AG20443 (cell line): ENCODE measurements at places on chromosomes 2 and 18.

DNA sequence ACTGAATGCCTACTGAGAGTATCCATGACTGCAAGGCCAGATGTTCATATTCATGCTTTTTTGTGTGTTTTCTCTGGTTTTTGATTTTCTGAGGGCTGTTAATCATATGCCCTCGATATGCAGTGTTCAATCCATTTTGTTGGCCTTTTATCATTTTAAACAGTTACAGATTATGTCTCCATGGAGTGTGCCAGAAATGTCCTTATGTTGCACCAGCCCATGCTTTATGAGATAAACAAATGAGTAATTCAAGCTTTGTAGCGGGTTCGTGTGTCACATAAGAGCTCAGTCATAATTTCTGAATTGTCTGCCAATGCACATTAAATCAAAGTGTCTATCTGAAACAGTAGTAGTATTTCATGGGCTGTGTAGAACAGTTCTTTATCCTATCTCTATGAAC lies 583.0 kb downstream of the THSD7B start:
- no peak for DNase-seq

DNA sequence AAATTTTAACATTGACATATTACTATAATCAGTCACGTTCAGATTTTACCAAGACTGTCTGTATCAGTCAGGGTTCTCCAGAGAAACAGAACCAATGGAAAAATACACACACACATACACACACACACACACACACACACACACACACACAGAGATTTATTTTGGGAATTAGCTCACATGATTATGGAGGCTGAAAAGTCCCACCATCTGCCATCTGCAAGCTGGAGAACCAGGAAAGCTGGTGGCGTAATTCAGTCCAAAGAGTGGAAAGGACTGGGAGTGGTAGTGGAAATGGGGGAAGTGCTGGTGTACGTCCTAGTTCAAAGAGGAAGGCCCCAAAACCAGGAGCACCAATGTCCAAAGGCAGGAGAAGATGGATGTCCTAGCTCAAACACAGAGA lies 166.4 kb downstream of the AKAIN1 start:
- no peak for DNase-seq

- no peak for DNase-seq
Measured at GRCh38 chr2:168584911-168585310, 128.8 kb downstream of the CERS6 start.

GRCh38 chr2:215499331-215499730 lies 63.5 kb upstream of the FN1 start:
- DNase-seq: peak; percentile 32

GRCh38 chr2:100939445-100939844 lies 62.6 kb upstream of the RPL31 start:
- no peak for DNase-seq

- DNase-seq: no peak
Measured at GRCh38 chr2:29763371-29763770, 158.0 kb downstream of the ALK start.

DNA sequence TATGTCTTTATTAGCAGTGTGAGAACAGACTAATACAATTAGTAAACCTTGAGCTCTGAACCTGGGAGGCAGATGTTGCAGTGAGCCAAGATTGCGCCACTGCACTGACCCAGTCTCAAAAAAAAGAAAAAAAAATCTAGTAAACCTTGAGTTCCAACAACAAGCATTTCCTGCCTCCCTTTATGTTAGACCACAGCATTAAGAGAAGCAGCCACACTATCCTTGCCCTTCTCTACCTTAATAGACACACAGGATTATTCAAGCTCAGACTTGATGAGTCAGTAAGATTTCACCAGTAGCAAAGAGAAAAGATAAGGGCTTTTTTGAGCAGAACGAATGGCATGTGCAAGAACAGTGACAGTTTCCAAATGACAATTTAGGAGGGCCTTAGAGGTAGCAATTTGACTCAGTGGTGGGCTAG lies 18.0 kb upstream of the GLS start:
- DNase-seq: no peak

DNA sequence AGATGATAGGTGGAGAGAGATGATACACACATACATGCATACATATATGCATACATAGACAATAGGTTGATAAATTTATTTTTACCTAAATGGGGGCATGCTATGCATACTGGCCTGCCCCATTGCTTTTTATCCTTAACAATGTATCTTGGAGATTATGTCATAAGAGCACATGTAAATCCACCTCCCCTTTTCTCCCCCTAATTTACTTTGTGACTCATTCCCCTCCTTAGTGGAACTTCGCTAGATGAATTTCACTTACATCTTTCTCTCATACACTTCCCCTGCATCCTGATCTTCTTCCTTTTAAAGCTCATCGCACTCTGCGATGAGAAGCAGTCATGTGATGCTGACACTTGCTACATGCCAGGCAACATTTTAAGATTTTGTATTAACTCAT lies 223.6 kb downstream of the C1D start:
- DNase-seq: no peak

DNA sequence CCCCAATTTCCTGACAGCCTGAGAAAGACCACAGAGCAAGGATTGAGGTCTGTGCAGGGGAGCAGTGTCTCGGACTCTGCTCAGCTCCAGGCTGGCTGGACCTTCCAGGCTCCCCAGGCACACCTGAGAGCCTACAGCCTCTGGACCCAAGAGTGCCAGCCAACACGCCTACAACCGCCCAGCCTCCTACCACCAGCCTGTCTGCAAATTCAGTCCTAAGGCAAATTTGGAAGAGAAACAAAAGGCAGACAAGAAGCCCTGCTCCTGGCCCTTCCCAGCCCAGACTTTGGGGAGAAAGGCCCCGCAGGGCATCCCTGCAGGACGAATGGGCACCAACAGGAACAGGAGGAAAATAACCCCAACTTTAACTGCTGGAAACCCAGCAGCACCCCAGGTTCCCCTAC lies 1.9 kb downstream of the HS6ST1 start:
- peak; percentile 8 for DNase-seq

- peak; percentile 18 for DNase-seq
Measured at GRCh38 chr2:177273408-177273807, 8.9 kb upstream of the NFE2L2 start.

GRCh38 chr18:70207181-70207580 lies 1.7 kb upstream of the RTTN start:
- no peak for DNase-seq

DNA sequence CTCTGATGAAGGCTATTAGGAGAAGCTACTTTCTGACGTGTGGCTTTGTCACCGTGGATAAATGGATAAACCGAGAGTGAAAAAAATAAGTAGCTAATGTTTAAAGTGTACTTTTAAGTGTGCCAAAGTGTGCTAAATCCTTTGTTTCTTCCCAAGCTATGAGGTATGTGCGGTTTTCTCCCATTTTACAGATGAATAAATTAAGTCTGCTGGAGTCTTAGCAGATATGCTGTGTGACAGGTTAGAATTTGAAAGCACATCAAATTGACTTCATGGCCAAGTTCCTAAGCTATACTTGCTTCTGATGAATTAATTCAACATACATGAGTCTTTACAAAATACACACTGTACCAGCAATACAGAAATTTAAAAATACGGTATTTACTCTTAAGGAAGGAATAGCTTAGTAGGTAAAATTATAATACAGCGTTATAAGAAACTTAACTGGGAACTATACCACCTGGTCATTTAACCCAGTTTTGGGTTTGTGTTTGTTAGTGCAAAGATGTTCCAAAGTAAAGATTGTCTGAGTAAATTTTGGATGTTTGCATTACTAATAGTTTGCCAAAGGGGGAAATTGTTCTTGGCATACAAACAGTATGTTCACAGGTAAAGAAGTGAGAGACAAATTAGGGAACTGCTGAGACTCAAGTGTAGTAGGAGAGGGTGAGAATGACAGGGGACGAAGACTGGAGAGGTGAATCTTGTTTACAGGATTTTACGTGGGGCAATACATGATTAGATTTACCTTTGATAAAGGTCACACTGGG lies 1.4 kb downstream of the AGPS start:
- DNase-seq: no peak

DNA sequence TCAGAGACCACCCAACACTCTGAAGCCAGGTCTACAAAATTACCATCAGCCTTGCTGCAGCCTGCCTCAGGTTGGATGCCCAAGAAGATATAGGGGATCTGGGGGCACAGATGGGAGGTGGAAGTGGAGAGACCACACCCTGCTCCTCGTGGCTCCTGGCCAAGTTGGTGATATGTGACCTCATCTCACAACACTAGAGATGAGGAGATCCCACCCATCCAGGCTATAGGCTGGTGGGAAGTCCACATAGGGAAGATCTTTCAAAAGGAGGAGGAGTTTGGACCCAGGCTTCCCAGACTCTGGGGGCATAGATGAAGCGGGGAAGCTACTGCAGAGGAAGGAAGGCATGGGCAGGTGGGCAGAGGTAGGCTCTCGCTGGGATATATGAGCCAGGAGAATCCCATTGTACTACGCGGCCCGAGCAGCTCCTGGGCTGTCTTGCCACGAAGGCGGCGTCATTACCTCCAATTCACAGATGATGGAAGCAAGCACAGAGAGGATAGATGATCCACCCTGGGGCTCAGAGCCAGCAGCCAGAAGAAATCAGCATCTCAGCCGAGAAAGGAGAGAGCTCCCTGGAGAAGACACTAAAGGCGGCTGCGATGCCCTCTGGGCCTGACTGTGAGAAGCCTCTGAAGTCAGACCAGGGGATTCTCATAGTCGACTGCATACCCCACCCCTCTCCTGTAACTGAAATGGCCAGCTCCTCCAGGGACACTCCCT lies 96.0 kb downstream of the RHOB start:
- DNase-seq: no peak

GRCh38 chr2:37886745-37887144 lies 38.3 kb upstream of the RMDN2 start:
- peak; percentile 90 for DNase-seq

DNA sequence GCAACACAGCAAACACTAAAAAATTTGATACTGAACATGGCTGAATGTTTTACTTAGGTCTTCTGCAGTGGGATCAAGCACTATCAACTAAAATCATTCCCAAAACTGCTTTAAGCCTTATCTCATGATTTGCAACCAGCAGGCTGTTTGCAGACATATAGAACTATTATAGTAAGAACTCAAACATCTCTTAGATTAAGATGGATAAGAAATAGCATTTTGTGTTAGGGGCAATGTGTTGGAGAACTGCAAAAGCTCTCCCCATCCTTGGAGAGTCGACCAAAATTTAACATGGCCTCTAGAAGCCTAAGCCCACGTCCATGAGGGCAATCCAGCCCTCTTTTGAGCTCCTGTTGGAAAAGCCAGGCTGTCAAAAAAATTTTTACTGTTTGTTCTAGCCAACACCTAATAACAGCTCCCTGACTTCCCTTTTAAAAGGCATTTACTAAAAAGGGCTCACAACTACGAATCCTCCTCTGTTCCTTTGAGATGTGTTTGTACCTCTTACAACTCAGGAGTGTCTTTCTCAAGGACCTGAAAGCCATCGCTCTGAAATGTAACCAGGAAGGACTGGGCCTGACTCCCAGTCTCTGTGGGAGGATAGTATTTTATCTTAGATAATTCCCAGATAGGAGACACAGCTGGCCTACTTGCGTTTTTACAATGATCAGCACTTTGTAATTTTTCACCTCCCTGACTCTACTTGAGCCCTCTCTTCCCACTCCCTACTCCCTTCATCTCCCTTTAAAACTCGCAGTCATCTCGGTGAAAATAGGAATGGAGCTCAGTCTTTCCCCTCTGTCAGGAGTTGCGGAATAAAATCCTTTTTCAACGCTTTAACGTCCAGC lies 1.4 kb downstream of the KRCC1 start:
- DNase-seq: no peak

GRCh38 chr2:221994926-221995325 lies 303.9 kb downstream of the PAX3 start:
- DNase-seq: no peak

GRCh38 chr2:128625421-128625820 lies 306.8 kb upstream of the HS6ST1 start:
- DNase-seq: no peak

DNA sequence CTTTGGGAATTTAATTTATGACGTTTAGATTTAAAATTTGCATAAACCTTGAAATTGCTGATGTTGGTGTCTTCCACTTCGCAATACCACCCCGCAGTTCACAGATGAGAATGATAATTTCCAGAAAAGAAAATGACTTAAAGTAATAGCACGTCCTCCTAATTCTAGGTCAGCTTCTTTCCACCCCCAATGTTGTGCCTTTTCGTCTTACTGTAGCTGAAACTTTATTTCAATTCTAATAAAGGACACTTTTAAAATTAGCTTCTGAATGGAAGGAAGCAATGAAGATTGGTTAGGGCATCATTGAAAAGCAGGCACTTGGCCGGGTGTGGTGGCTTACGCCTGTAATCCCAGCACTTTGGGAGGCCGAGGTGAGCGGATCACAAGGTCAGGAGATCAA lies 107.4 kb downstream of the MYCN start:
- no peak for DNase-seq

- peak; percentile 81 for DNase-seq
Measured at GRCh38 chr2:48519593-48519992, 10.4 kb upstream of the STON1 start.

DNA sequence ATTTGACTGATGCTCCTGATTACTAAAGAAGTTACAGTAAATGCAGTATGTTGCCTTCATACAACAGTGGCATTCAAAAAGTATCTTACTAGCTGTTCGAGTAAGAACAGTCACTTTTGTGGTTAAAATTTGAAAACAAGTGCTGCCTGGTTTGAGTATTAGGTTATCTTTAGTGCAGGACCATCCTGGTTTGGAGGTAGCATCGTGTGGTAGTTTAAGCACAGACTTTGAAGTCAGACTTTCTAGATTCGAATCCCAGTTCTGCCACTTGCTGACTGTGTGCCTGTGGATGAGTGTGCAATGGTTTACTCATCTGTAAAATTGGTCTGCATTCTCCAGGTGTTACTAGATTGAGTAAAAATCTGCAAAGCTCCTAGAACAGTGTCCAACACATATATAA lies 96.8 kb downstream of the SGPP2 start:
- no peak for DNase-seq

- peak; percentile 91 for DNase-seq
Measured at GRCh38 chr2:73293534-73294171, at the start of gene EGR4. Gene EGR4 (minus strand): TSS chr2:73293548. CDS start chr2:73293317, 231 bp downstream.

- DNase-seq: no peak
Measured at GRCh38 chr2:189298038-189298437, 118.5 kb upstream of the COL5A2 start.

- DNase-seq: no peak
Measured at GRCh38 chr2:124319577-124319976, 294.5 kb downstream of the CNTNAP5 start.

GRCh38 chr2:70962211-70962884 lies 16.1 kb upstream of the ANKRD53 start:
- peak; percentile 6 for DNase-seq

GRCh38 chr2:226760412-226761194 lies 39.0 kb downstream of the IRS1 start:
- peak; percentile 70 for DNase-seq

- no peak for DNase-seq
Measured at GRCh38 chr2:175854129-175854528, 147.9 kb downstream of the LNPK start.

DNA sequence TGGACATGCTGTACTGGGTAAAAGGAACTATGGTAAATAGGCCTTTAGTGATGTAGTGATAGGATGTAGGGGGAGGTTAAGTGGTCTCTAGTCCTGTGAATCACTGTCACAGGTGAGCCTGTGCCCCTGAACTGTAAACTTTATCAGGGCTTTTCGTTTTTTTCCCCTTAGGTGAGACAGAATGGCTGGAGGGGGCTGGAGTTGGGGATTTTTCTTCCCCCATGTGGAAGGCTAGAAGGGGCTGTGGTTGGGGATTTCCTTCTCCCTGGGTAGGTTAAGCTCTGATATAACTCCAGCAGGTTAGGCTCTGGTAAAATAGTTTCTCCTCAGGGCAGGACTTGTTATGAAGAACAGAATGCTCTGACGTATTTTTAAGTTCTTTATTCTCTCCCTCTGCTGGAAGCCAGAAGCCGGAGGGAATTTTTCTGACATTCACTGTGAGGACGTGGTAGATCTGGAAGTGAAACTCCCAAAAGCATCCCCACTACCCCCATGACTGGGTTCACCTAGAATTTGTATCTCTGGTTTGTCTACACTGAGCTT lies 28.5 kb downstream of the PIKFYVE start:
- DNase-seq: no peak
